Stimulated activated CD4-positive, alpha-beta T cell treated with anti-CD3 and anti-CD28 coated beads, Interleukin-15, amount 100 ng/mL, for 24 hours (primary cell): ENCODE measurements at places on chromosomes 1 and 21.

- peak; percentile 52 for DNase-seq
These were observed 1.7 kb downstream of the FAM78B start for GRCh38 chr1:166164995-166165660.

DNA sequence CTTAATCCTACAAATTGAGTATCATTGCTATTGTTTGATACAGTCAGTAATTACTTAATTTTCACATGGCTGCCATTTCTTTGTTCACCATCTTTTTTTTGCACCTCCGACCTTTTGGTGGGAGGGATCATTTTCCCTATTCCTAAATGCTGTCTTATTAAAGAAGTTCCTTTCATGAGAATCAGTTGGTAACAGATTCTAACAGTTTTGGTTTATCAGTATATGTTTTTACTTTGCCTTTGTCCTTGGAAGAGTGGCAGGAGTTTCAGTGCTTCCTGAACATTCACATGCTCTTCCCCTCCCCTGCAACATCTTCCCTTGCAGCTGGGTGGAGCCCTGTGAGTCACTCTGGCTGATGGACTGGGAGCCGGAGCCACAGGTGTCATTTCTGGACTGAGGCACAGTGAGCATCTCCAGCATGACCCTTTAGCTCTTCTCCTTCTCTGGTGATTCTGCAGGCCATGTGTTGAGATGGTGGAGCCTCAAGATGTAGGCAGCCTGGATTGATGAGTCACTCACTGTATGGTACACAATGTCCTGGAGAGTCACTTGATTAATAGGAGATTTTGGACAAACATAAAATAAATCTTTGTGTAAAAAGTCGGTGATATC is 217.7 kb downstream of the URB2 start:
- DNase-seq, result no peak

GRCh38 chr1:11648039-11648438 is 6.2 kb downstream of the FBXO2 start:
- DNase-seq, result no peak

GRCh38 chr21:28513428-28513827 is 479.2 kb downstream of the LTN1 start:
- no peak for DNase-seq

DNA sequence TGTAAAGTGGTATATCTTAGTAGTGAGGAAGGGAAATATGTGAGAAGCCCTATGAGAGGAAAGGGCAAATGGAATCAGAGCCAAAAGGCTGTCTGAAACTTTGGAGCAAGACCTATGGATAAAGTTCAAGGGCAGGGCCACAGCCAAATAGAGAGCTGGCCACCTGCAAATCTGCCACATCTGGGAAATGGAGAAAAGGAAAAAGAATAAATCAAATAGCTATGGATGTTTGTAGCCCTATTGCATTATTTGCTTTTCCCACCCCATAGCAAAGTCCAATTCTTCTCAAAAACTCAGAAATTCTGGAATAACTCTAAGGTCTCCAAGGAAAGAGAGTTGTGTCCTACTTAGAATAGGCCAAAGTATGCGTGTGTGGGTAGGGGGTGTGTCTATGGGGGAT is 4.0 kb upstream of the HLX start:
- no peak for DNase-seq
